ENCODE measurements at places on chromosomes 7 and 10.

- DNase-seq: no peak
Measured at GRCh38 chr10:103911021-103911459, 6.9 kb downstream of the STN1 start.

GRCh38 chr7:29386196-29386765 lies 177.4 kb upstream of the PRR15 start:
- no peak for DNase-seq

DNA sequence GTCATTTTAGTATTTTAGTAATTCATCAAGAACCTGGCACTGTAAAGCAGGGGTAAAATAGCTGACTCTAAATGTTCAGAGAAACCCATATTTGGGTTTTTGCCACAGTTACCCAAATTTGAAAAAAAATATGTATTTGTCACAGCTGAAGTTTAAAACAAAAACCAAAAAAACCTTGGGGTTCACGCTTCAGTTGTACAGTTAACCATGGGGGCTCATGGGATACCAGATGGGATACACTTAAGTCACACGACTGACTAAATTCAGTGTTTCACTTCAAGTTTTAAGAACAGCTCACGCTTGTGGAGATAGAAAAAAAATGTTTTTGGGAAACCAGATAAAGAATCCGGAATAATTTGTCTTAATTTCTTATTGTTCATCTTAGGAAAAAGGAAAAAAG lies 2.1 kb downstream of the ARL3 start:
- no peak for DNase-seq

DNA sequence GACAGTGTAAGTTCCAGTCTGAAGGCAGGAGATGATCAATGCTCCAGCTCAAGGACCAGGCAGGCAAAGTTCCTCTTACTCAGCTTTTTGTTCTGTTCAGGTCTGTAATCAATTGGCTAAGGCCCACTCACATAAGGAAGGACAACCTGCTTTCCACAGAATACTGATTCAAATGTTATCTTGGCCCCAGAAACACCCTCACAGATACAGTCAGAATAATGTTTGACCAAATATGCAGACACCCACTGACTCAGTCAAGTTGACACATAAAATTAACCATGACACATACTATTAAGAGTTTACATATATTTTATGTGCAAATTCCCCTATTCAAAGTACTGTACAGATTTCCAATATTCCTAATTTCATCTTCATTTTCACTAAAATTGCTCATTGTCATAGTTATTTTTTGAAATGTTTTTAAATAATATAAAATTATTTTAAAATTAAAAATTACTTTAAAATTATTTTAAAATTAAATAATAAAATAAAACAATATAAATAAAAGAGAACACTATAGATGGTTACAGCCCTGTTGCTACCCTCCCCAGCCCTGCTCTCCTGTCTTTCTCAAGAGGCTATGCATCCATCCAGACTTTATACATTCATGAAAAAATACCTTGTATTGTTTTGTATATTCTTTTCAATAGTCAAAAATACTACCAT lies 59.4 kb downstream of the RAB11FIP2 start:
- no peak for DNase-seq

DNA sequence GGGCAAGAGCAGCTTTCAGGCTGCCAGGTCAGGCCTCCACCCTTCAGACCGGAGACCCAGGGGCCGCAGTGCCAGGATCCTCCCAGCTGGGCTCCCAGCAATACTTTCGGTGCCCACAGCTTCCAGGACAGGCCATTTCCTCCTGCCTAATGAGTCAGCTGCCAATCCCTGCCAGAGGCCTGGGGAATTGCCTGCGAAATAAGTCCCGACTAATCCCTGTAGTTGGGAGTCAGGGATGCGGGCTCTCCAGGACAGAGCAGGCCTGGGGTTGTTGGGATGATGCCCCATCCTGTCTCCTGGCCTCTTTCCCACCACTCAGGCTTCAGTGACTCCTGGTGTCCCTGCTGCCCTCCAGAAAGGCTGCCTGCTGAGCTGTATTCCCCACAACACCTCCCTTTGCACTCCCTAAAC lies 143.5 kb upstream of the UNC5B start:
- no peak for DNase-seq

Data from hepatocyte (in vitro differentiated cells).